ENCODE measurements at places on chromosomes 7 and 10.

DNA sequence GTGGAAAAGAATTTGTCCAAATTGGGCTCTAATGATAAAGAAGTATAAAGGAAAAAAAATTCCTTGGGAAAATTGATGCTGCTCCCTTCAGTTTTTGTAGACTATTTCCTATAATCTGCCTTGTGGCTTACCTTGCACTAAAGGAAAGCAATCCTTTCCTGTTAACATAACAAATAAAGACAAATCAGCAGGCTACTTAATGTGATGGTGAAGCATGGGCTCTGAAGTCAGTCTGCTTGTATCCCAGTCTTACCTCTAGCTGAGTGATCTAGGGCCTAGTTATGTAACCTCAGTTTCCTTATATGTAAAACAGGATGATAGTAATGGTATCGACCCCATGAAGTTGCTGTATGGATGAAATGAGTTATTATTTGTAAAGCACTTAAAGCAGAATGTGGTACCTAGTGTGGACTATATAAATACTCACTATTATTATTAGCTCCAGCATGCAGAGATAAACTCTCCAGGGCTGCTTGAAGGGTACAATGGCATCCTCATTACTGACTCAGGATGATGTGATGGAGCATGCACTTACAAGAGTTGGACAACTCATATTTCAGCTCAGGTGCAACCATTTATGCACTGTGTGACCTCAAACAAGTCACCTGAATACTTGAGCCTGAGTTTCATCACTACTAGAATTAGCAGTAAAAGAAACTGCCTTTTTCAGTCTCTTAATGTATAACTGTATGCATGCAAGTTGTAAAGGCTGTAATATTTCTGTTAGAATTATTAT is 156.1 kb downstream of the DKK1 start:
- no peak for DNase-seq

DNA sequence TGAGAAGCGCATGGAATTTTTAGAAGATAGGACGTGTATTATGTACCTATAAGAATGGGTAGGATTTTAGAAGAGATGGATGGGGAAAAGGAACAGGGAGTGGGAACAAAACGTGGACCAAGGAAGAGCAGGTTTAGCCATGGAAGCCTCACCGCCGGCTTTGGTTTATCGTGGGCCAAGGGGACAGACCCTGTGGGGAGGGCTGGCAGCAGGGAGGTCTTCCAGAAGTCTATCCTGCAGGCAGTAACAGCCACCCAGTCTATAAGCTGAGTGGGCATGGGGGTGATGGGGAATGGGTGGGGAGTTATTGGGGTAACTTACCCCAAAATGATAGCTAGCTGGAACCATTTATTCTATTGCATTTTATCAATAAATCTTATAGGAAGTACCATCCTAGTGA is 44.9 kb downstream of the IKZF1 start:
- DNase-seq: no peak

GRCh38 chr7:625376-625971 is 101.0 kb upstream of the DNAAF5 start:
- no peak for DNase-seq

GRCh38 chr10:6292741-6293151 is 90.0 kb downstream of the PFKFB3 start:
- no peak for DNase-seq

- no peak for DNase-seq
Measured at GRCh38 chr7:7705318-7705717, 13.1 kb downstream of the RPA3 start.

- DNase-seq: no peak
Measured at GRCh38 chr10:70838270-70838805, 22.6 kb downstream of the SGPL1 start.

- DNase-seq: no peak
Measured at GRCh38 chr7:101915000-101915399, 97.6 kb downstream of the CUX1 start.

GRCh38 chr10:86234541-86235270 is 131.9 kb downstream of the GRID1 start:
- no peak for DNase-seq

DNA sequence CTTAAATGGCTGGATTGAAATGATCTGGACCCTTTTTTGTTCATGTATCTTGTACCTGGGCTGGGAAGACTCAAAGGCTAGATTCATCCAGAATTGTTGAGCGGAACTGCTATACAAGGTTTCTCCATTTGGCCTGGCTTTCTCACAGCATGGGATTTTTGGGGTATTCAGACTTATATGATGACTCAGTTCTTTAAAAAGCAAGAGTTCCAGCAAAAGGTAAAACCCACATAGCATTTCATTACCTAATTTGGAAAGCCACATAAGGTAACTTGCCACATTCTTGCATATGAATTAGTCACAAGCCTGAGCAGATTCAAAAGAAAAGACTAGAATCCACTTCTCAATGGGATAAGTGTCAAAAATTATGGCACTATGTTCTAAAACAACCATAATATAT is 137.4 kb downstream of the HGF start:
- DNase-seq: no peak

- no peak for DNase-seq
Measured at GRCh38 chr7:121936951-121937623, 64.1 kb downstream of the PTPRZ1 start.

- no peak for DNase-seq
Measured at GRCh38 chr10:128001363-128001745, 94.5 kb downstream of the PTPRE start.

DNA sequence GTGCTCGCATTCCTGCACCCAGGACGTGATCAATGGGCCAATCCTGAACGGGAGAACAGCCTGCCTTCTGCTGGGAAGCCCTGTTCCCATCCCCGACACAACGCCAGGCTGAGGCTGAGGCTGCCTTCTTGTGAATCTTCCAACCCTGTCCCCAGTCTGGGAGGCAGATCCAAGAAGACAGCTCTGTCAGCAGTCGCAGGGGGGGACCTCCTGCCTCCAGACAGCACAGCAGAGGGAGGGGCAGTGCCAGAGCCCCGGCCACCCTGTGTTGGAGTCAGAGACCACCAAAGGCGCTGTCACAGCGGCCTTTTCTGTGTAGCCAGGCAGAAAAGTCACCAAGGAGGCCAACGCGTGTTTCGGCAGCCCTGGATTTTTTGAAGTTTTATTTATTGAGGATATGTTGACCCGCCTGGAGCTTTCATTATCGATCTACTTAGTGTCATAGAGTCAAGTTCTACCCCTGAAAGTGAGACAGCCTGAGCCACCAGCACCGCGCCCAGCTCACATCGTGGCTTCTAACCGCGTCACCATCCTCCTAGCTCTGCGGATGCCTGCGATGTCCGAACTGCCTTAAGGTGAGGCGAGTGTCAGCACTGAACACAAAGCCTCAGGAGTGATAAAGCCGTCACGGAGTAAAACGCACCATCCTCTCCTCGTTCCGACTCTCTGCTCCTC is 86.1 kb downstream of the PTPRN2 start:
- DNase-seq: no peak
